Right ventricle myocardium inferior (tissue), 1 donor: ENCODE measurements at places on chromosomes 12 and 14. TPM values are rescaled to one million over a fixed set of nuclear protein-coding genes. Genes with fewer than 3 reads are reported as not detected.

The MYH6 gene
- 3,910 TPM for total RNA-seq

The GPR135 gene
- 1.5 TPM for total RNA-seq

The GLS2 gene
- 0.76 TPM for total RNA-seq

The KCNA5 gene
- 2.1 TPM for total RNA-seq

The KIF5A gene
- total RNA-seq: 0.05 TPM

The SOAT2 gene
- not detected for total RNA-seq

The KCNMB4 gene
- 1.6 TPM for total RNA-seq

The KLRC3 gene
- not detected for total RNA-seq

The AP4S1 gene
- total RNA-seq: 6.5 TPM

The TCL1B gene
- total RNA-seq: not detected

The KRT78 gene
- not detected for total RNA-seq

The SLC17A8 gene
- not detected for total RNA-seq
